ENCODE measurements at places on chromosomes 13 and 19.

DNA sequence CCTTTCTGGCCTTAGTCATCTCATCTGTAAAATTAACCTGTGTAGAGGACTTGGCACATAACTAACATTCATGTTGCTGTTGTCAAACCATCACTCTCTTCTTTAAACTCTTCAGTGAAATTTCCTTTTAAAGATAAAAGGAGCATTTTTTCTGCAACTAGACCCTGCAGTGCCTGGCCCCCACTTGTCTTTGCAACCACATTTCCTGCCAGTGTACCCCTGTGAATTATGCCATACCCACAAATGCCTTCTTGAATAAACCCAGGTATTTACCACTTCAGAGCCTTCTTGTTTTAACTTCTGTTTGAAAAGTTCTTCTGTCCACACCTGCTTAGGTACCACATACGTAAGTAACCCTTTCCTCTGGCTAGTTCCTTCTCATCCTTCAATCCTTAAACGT lies 118.8 kb downstream of the CDK8 start:
- no peak for DNase-seq

- DNase-seq: no peak
Measured at GRCh38 chr19:56710437-56710836, 38.9 kb upstream of the ZNF835 start.

GRCh38 chr13:51785712-51786424 lies 18.1 kb downstream of the DHRS12 start:
- peak; percentile 83 for DNase-seq

DNA sequence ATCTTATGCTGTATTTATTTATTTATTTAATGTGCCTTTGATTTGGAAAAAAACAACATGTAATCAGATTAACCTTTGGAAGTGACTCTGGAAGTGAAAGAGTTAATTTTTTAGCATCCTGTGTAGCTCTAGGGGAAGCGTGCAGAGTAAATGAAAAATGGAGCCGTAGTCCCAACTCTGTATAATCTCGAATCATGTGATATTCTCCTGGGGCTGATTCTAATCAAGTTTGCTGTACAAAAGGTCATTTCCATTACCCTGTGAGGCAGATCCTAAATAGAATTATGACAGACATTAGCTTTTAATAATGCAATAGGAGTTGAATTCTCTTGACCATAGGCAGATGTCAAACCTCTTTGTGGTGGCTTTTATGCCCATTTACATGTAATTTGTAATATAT lies 238.6 kb upstream of the CSNK1A1L start:
- DNase-seq: no peak

DNA sequence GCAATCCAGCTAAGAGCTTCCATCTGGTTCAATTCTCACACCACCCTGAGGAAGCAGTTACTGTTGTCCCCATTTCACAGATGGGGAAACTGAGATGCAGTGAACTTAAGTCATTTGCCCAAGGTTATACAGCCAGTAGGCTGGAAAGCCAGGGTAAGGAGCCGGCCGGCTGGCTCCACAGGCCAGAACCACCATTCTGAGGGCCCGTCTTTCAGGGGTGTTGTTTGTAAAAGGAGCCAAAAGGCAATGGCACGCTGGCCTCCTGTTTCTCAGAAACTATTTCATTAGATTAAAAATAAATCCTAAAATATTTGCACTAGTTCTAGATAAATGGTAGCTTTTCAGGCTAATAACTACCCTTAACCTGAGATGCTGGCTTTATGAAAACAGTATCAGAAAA lies 114.9 kb downstream of the CRYL1 start:
- no peak for DNase-seq

DNA sequence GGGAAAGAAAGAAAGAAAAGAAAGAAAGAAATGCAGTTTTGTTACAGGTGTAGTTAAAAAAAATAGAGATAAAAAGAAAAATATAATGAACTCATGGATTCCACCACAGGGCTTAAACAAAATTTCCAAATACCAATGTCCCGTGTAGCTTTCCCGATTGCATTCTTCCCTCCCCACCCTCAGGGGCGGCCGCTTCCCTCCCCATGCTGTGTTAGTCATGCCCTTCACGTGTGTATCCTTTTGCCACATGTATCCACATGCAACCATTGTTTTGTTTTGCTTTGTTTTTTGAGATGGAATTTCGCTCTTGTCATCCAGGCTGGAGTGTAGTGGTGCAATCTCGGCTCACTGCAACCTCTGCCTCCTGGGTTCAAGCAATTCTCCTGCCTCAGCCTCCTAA lies 3.6 kb upstream of the KMT5C start:
- no peak for DNase-seq

- peak; percentile 21 for DNase-seq
Measured at GRCh38 chr13:27791146-27791900, 960 bp upstream of the GSX1 start.

- DNase-seq: no peak
Measured at GRCh38 chr13:109900320-109900719, 113.9 kb upstream of the IRS2 start.

DNA sequence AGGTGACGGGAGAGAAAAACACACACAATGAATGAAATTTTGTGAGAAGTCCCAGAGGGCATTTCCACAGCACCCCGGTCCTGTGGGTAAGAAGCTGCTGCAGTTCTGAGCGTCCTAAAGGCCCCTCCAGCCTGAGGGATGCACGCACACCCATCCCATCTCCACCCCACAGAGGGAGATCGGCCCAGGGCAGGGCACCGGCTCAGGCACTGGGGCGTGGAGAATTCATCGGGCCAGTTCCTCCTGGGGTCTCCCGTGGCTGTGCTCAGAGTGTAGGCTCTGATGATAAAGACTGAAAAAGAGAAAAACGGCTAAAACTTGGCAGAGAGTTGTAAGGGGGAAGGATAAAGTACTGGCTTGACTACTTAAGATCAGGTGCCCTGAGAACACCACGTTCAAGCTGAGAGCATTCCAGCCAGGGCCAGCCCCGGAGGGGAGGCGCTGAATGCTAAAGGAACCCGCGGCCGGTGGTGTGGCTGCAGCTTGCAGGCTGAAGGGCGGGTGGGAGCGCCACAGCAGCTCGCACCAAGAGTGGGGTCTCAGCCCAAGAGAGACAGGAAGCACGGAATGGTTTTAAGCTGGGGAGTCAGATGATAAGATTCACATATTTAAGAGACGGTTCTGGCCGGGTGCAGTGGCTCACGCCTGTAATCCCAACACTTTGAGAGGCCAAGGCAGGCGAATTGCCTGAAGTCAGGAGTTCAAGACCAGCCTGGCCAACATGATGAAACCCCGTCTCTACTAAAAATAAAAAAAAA lies 121.9 kb upstream of the SPACA7 start:
- no peak for DNase-seq

- peak; percentile 85 for DNase-seq
Measured at GRCh38 chr13:25819856-25820530, 231.8 kb downstream of the SHISA2 start.

DNA sequence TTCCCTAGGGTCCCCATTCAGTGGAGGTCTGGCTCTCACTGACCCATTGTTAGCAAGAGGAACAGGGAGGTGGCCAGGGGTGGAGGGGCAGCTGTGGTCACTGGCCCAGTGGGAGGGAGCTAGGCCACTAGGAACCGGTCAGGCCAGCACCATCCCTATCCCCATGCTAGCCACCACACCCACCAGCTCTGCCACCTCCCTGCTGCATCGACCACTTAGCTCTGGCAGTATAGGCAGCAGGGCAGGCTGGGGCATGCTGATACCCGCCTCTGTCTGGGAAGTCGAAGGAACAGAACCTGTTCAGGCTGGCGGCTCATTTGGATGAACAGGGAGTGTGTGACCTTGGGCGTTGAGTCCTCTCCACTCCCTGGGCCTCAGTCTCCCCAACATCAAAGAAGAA lies 4.7 kb downstream of the PPP1R13L start:
- no peak for DNase-seq

- DNase-seq: no peak
Measured at GRCh38 chr13:103134271-103134670, 68.1 kb upstream of the SLC10A2 start.

DNA sequence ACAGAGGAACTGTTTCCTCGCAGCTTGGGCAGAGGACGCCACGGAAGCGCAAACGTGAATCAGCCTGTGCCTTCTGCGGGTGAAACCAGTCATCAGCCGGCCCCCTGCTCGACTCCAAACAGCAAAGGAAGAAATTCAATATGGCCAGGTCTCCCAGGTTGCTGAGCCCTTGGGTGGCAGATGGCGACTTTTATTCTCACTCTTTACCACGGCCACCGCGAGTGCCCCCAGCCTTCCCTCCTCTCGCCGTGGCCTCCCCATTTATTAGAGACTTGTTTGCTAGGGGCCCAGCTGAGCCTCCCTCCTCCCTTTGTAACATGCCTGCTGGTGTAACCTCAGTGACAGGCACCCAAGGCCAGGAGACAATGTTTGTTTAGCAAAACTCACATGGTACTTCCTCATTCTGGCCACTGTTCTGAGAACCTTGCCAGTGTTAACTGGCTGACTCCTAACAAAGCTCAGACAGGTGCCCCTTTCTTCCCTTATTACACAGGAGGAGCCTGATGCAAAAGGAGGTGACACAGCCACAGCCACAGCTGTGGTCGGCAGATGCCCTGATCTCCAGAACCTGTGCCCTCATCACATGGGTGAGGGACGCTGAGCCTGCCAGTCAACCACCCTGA lies 5.8 kb downstream of the RAB20 start:
- DNase-seq: no peak

DNA sequence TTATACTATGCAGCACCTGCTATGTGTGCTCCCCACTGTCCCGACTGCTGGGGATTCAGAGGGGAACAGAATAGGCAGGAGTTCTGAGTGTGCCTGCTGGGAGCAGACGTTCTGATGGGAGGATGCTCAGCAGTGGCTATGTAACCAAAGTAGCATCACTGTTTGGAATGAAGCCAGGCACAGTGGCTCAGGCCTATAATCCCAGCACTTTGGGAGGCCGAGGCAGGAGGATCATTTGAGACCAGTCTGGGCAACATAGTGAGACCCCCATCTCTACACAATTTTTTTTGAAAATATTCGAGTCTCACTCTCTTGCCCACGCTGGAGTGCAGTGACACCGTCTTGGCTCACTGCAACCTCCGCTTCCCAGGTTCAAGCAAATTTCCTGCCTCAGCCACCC lies 6.0 kb downstream of the ATG4D start:
- no peak for DNase-seq

DNA sequence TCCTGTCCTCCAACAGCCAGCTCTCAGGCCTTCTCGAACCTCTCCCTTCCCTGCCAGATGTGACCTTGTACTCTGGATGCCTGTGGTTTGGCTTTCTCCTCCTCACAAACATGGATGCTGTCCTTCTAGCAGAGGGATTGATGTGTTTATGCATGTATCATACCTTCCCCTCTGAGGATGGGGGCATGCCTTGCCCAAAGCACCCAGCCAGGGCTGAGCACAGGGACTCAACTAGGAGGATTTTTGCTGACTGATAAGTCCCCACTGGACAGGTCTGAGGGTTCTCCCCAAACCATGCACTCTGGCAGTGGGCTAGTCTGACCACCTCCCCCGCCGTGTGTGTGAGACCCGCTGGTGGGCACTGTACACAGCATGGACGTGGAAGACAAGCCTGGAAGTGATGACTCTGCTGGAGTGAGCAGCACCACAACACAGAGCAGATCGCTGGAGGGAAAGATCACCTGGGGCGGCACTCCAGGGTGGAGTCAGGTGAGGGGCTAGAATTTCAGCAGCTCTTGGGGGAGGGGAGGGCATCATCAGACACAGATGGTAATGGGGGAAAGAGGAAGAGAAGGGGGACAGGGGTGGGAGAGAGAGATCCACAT lies 360.3 kb upstream of the ZNF507 start:
- no peak for DNase-seq

DNA sequence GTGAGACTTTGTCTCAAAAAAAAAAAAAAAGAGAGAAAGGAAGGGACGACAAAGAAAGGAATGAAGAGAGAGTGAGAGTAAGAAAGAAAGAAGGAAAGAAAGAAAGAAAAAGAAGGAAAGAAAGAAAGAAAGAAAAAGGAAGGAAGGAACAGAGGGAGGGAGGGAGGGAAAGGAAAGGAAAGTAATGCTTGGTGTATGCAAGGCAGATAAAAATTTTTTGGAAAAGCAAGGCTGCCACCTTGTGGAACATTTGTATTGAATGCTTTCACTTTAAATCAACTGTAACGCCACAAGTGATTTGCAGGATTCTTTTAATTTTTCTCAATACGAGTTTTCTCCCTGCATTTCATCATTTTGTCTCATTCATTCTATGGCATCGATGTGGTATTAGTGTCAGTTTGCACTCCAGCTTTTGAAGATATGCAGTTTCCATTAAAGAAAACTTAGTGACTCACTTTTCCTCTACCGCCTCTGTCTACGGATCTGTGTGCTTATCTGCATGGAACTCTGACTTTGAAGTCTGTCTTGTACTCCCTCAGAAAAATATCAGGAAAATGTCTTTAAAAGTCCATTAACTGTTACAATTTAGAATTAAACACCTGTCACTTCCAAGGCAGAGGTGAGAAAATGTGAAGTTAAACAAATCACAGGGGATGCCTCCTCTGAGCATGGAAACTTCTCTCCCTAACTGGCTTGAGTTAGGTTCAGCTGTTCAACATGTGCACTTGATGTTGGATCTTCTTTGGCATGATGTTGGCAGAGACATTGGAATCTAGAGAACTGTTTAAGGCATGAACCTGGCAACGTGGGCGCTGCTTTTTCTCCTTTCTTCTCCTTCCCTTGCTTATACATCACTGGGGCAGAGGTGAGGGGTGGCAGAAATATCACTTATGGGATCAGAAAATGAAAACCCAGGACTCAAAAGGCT lies 20.0 kb upstream of the ZDHHC20 start:
- peak; percentile 84 for DNase-seq

GRCh38 chr19:35756377-35757230 lies at the start of gene HSPB6:
Gene HSPB6, minus strand, starts transcription at chr19:35757029. Its CDS starts 21 bp downstream, at chr19:35757008.
- no peak for DNase-seq

- no peak for DNase-seq
Measured at GRCh38 chr13:44312834-44313551, 60.6 kb upstream of the SERP2 start.

DNA sequence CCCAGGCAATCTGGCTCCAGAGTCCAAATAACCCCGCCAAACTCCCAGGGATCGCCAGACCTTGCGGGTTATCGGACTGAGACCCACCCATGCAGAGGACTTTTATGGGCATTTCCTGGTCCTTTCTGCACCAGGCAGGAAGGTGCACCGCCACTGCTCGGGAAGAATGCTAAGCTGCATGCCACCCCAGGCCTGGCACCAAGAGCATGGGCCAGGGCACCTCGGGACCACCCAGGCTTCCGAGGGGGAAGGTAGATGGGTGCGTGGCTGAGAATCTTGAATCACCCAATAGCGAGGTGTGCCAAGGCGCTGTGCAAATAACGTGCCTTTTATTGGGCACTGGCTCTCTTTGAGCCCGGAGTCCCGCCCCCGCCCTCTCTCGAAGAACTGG lies 422 bp upstream of the ZNF575 start:
- DNase-seq: peak; percentile 61

DNA sequence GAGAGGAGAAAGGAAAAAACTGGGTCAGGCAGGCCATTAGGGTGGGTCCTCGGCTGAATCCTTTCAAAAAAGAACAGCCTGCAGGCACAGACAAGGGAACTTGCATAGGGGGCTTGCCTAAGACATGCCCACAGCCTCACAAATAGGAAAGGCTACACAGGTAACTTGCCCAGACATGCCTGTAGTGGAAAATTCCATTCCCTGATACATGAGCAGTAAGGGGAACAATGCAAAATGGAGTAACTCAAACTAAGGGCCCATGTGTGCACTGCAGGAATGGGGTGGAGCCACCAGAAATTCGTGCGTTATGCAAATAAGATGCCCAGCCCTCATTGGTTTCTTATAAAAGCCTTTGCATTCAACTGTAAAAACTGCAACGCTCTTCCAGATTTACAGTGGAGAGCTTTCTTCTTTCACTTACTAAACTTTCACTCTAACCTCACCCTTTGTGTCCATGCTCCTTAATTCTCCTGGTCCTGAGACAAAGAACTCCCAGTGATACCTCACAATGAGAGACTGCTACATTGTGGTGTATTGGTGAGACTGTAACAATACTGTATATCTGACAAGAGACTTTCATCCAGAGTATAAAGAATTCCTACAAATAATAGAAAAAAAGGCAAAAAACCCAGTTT lies 59.5 kb upstream of the SLITRK1 start:
- DNase-seq: no peak
